M059J (cell line): ENCODE measurements at places on chromosomes 1 and 21. TPM values are rescaled to one million over a fixed set of nuclear protein-coding genes. Genes with fewer than 3 reads are reported as not detected.

The FMN2 gene
- total RNA-seq = 6.0 and 19.2 TPM in 2 replicates

The GRHL3 gene
- not detected in 2 replicates for total RNA-seq

The BACE2 gene
- total RNA-seq = 194 and 229 TPM in 2 replicates

The LAMC2 gene
- 3.3 and 3.4 TPM in 2 replicates for total RNA-seq

The MIA3 gene
- total RNA-seq = 51.0 and 53.7 TPM in 2 replicates

The UQCRH gene
- total RNA-seq = 459 and 652 TPM in 2 replicates

DNA sequence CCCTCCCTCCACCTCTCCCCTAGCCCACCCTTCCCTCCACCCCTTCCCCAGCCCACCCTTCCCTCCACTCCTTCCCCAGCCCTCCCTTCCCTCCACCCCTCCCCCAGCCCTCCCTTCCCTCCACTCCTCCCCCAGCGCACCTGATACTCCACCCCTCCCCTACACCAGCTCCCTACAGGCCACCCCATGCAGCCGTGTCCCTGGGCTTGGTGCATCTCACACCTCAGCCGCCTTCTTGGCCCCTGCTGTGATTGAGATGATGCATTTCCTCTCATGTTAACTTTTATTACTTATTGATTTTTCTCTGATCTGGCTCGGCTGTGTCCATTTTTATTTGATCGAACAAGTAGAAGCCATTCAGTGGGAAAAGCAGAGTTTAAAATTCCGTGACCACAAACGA is 243.8 kb downstream of the MATN1 start:
- no peak for DNase-seq

DNA sequence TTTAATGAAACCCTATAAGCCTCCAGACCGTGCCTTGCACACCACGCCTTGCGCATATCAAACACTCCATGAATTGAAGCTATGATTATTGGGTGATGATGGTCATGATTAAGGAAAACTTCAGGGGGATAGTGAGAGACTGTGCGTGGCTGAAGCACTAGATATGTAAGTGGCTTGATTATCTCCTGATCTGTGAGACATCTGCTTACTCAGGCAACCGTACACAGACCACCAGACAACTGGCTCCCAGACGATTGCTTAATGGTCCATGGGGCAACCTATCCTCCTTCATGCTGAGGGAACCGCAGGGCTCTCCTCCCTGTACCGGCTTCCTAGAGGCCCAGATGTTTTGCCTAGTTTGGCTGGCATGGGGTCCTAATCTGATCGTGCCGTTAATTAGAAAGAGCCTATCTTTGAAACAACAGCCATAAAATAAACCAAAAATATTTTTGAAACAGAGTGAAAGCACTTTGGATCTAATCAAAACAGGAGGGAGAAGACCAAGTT is 51.6 kb downstream of the IRF2BP2 start:
- no peak for DNase-seq

- DNase-seq = no peak
These were observed 214.6 kb upstream of the NCAM2 start for GRCh38 chr21:20783611-20784010.

- no peak for DNase-seq
These were observed 31.2 kb upstream of the SYNC start for GRCh38 chr1:32733582-32734321.

- DNase-seq = peak; percentile 9
These were observed 1.8 kb downstream of the SH3GLB1 start for GRCh38 chr1:86706018-86706635.

- peak; percentile 70 for DNase-seq
These were observed 24.5 kb downstream of the CXADR start for GRCh38 chr21:17537299-17537698.

GRCh38 chr1:172976222-172977041 is 74.3 kb downstream of the TNFSF18 start:
- peak; percentile 97 for DNase-seq

DNA sequence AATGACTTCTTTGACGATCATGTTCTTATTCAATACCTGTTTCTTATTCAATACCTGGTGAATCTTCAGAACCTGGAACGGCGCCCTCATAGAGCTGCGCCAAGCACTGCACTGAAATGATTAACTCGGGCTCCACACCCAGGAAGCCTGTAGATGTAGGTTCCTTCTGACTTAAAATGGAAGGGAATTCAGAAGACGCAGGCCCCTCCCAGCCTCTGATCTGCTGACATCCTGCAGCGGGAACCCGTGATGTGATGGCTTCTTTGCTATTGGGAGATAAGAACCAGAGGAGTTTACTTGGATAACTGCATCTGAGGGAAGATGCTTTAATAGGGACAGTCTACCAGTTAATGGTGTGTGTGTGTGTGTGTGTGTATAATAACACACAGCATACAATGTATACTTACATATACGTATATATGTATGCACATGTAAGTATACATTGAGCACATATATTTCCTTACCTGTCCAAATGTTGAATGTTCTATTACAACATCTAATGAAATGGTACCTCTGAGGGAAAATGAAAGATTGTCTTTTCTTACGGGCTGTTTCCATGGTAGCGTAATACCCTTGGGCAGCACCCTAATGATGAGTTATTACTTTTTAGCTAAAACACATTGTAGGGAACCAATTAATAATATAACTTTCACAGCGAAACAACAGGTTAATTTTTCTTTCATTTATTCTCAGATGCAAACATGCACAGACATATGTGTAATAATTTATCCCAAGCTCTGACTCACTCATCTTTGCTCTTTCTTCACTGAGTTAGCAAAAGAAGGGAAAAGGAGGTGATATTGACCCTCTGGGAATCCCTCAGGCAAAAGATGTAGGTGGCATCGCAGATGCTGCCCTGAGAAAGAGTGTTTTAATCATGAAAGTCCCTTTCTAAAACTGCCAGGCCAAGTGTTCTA is 379.8 kb downstream of the SIPA1L2 start:
- no peak for DNase-seq

DNA sequence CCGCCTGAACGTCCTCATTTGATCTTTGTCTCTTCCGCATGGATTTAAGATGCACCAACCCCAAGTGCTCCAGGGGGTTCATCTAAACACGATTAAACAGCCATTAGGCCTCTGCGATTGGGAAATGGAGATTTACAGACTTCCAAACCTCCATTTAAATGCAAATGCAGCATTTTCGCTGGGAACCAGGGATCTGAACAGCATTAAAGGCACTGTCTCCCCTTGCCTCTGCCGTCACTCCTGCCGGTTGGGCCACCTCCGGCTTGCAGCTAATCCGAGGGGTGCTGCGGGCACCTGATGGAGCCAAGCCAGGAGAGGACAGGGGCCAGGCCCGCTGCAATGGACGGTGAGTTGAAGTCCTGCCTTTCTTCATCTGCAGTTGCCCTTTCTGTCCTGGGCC is 70.3 kb upstream of the KLHDC7A start:
- no peak for DNase-seq

DNA sequence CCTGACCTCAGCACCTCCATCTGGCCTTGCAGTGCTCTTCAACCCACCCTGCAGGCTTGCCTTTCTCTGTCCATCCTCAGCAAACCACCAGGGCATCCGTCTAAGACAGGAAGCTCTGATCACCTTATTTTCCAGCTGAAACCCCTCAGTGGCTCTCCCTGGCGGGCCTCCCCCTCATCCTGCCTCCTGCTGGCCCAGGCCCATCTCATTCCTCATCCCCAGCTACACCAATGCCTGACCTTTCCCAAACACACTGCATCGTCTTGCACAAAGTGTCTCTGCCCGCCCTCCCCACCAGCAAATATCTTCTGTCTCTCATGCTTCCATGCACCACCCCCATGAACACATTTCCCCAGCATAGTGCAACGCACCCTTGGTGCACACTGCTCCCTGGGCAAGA is 205.0 kb downstream of the TOMM20 start:
- no peak for DNase-seq

DNA sequence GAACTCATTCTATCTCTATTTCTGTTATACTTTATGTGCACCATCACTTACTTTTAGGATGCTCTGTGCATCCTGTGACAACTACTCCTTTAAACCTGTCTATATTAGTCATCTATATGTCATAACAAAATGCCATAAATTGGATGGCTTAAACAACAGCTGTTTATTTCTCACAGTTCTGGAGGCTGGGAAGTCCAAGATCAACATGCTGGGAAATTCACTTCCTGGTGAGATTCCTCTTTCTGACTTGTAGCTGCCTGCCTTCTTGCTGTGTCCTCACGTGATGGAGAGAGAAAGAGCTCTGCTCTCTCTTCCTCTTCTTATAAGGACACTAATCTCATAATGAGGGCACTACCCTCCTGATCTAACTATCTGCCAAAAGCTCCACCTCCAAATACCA is 62.3 kb upstream of the RCOR3 start:
- DNase-seq = no peak

GRCh38 chr1:212118872-212119260 is 83.3 kb downstream of the DTL start:
- DNase-seq = no peak
